ENCODE measurements at places on chromosomes 1 and 21.

DNA sequence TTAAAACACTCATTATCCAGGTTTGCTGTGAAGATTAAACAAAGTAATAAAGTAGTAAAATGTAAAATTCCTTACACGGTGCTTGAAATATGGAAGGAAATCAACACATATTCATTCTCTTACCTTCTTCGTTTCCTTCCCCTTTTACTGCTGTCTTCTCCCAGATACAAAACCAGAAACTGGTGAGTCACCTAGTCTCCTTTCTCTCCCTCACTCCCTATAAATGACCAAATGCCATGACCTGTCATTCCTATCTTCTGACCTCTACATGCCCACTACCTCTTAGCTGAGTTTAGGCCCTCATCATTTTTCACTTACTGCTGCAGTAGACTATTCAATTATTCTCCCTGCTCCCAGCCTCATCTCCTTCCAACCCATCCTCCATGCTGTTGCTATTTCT, 4.3 kb upstream of the NR1I3 start:
- DNase-seq, result no peak

DNA sequence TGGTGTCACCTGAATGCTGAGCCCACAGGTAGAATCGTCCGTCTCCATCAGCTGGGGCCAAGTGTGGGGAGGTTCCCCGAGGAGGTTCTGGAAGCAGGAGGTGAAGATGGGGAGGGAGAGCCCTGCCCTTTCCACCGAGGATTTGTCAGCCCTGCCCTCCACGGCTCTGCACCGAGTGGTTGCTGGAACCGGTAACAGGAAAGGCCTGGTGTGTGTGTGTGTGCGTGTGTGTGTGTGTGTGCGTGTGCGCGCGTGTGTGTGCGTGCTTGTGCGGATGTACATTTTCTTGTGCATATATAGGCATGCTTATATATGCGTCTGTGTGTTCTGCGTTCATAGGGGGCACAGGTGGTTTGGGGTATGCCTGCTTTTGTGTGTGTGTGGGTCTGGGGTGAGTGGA, 3.5 kb downstream of the NBL1 start:
- no peak for DNase-seq

GRCh38 chr1:209375671-209376365, 207.7 kb upstream of the CAMK1G start:
- DNase-seq, result no peak

- no peak for DNase-seq
Observed at GRCh38 chr21:20662514-20662913, 335.7 kb upstream of the NCAM2 start.

- DNase-seq, result no peak
Observed at GRCh38 chr21:15363921-15364320, 299.1 kb upstream of the NRIP1 start.

DNA sequence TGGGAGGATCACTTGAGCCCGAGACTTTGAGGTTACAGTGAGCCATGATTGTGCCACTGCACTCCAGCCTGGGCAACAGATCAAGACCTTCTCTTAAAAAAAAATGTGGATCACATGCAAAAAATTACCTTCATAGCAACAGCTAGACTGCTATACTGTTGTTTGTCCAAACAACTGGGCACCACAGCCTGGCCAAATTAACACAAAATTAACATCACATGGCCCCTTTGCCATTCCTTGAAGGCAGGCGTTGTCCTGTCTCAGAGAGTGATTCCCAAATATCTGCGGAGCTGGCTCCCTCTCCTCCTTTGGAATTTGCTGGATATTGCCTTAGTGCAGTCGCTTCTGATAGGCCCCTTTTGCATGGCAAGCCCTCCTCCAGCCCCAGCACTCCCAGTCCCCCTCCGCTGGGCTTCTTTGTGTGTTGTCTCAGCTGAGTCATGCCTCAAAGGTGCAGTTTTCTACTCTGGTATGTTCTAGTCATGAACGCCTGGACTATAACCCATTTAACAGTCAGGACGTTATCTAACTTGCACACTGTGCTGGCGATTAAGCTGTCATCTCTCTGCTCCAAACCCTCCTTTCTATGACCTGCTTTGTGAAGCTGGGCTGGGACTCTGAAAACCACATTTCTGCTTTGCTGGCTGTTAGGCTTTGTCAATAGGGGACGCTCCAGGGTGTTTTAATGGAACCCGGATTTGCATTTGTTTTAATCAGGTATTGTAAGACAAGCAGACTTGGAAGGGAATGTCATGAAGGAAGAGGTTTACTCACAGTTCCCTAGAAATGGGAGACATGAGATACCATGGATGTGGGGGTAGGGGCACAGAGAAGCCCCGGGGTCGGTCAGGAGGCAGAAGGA, 20.1 kb upstream of the HPCAL4 start:
- DNase-seq, result no peak

DNA sequence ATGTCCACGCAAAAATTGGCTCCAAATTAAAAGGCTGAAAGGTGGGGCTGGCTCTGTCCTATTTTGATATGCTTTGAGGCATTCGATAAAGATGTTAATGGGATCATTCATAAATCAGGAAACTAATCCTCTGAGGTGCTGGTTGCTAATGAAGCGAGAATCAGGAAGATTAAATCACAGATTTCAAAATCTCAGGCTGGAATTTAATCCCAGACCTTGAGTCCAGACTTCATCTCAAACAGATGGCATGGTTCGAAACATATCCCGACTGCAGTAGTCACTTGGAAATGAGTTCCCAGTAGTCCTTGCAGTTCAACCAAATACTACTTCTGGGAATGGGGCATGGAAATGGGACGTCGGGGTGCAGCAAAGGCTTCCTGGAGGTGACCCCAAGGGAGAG, 4.5 kb upstream of the KLF17 start:
- DNase-seq, result no peak

DNA sequence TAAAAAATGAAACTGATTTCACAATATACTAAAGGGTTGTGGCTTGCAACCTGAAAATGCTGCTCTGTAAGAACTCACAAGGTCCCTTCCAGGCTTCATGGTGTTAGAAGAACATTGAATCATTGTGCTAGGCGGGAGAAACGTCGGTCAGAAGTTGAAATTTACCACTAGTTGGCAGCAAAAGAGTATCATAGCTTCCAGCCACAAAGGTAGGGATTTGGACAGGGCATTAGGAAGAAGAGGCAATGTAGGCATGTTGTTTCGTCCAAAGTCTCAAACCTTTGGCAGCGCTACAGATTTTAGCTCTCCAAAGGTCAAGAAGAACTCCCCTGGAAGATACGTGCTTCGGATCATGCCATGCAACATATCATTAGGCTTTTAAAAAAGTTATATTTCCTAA, 62.5 kb upstream of the ZP4 start:
- DNase-seq, result no peak

- DNase-seq, result no peak
Observed at GRCh38 chr1:221098471-221099405, 219.5 kb downstream of the HLX start.

DNA sequence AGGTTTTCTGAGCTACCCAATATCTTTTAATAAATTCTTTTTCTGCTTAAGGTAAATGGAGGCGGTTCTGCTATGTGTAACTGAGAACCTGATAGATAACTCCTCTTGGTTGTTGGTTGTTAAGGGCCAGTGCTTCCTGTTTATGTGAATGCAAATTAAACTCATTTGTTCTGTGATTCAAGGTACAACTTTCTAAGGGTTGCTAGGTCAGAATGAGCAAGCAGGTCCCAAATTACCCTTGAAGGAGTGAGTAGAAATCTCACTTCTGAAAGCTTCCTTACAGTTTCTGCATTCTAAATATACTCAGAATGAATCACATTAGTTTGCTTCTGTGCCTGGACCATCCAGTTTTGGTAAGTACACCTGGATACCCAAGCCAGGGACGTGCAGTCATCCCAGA, 15.5 kb upstream of the FAM78B start:
- DNase-seq, result peak; percentile 29

DNA sequence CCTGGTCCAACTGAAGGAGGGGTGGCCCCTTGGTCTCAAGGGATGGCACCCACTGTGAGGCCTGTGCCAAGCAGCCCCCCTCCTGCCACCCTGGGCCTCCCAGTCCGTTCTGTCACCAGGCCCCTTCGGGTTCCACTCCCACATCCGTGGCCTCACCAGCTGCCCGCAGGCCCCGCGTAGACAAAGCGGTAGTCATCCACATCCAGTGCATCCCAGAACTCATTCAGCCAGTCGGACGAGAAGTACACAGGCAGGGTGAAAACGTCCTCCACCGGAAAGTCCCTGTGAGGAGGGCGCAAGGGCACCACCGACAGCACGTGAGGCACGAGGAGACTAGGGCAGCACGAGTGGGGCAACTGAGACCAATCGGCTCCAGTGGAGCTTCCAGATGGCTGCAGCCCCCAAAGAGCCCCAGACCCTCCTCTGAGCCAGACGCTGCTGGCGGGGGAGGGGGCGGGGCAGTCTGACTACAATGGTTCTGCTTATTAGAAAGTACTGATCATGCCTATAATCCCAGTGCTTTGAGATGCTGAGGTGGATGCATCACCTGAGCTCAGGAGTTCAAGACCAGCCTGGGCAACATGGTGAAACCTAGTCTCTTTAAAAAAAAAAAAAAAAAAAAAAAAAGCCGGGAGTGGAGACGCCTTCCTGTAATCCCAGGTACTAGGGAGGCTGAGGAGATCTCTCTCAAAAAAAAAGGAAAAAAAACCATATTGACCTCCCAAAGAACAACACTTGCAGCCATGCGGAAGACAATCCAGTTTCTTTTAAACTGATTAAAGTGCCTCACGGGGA, 1.2 kb downstream of the JMJD4 start:
- DNase-seq, result no peak

- DNase-seq, result peak; percentile 68
Observed at GRCh38 chr1:11784993-11785769, 20.6 kb downstream of the MTHFR start.

GRCh38 chr1:77424236-77424635, 142.4 kb downstream of the AK5 start:
- no peak for DNase-seq

DNA sequence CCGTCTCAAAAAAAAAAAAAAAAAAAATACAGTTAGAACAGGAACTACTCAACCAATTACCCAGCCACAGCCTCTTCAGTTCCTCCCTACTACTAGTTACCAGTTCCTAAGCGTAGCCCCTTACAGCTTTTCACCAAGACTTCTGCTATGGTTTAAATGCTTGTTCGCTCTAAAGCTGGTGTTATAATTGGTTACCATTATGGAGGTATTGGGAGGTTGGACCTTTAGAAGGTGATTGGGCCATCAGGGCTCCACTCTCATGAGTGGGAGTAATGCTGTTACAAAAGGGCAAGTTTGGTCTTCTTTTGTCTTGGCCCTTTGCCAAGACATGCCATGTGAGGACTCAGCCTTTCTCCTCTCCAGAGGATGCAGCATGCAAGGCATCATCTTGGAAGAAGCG, 3.0 kb upstream of the SMPDL3B start:
- no peak for DNase-seq

DNA sequence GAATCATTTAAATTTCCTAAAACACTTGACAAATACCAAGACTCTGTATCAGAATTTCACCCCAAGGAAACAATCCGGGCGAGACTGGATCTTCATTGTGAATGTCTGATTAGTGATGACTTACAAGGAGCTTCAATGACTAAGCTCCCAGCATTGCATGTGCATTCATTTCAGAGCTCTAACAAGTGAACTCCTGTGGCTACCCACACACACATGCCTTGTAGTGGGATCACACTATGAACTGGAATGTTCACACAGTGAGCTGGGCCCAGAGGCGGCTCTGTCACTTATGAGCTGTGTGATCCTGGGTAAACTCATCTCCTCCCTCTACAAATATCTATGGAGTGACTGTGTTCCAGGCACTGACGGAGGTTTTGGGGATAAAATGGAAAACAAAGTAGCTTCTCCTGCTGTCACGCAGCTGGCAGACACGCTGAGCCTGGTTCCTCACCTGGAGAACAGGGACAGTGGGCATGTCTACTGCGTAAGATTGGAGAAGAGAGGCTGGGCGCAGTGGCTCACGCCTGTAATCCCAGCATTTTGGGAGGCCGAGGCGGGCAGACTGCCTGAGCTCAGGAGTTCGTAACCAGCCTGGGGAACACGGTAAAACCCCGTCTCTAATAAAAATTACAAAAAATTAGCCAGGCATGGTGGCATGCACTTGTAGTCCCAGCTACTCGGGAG, 56.9 kb downstream of the CLSTN1 start:
- no peak for DNase-seq

DNA sequence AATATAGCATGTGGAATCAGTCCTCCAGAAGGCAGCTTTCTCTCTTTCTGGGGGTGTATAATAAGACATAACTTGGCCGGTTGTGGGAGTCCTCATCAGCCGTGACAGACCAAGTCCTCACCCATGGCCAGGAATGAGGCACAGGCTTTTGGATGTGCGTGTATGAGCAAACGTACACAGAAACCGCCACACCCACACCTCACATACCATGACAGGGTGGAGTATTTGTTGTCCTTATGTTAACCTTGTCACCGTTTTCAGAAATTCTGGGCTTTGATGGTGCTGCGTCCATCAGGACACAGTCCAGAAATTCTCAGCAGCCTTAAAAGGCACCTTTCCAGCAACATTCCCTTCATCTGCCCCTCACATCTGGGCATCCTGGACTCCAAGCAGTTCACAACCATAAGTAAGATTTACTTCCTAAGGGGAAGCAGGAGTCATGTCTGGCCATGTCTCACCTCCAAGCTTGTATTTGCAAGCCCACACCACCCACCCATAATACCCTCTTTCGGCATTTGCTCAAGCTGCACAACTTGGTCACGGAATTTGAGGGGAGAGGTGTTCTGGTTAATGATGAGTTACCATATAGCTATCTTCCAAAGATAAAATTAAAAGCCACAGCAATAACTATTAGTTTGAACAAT, 12.4 kb downstream of the C1orf116 start:
- DNase-seq, result no peak

GRCh38 chr1:33719326-33719725, 144.6 kb upstream of the HMGB4 start:
- DNase-seq, result no peak

DNA sequence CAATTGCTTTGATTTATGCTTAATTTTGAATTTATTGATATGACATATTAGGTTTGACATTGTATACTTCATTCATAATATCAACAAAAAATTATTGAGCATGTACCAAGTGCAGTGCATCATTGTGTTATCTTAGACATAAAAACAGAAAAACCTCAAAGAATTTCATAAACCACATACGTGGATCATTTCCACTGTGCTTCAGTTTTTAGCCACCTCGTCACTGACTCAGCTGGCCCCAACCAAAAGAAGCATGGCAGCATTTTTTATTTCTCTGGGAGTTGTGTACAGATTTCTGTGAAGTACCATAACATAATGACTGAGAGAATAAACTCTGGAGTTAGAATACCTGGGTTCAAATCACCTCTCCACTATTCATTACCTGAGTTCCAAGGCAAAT, 95.6 kb upstream of the C1orf87 start:
- DNase-seq, result no peak

DNA sequence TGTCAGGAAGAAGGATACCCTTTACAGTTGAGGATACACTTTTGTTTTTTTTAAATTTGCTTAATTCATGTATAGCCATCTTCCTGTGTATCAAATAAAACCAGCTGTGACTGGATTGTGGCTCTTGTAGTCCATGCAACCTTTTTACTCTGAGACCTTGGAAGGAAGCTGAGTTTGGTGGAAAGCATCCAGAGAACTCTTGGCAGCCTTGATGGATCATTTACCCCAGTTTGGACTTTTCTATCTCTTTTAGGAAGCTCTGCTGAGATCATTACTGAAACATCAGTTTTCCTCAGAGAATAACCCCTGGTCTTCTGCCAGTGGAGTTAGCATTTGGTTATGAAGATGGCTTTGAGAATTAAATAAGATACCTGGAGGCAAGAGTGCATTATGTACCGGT, 21.2 kb upstream of the APOBEC4 start:
- DNase-seq, result no peak
